ENCODE measurements at places on chromosomes 5 and 9. TPM values are rescaled to one million over a fixed set of nuclear protein-coding genes. Genes with fewer than 3 reads are reported as not detected.
A peak's percentile ranks its signal among the peaks of the same experiment; 100 is the strongest.

OCLN gene
- total RNA-seq: 0.43 TPM

GRCh38 chr9:137077758-137078693, 709 bp downstream of the UAP1L1 start:
- no peak for DNase-seq

DNA sequence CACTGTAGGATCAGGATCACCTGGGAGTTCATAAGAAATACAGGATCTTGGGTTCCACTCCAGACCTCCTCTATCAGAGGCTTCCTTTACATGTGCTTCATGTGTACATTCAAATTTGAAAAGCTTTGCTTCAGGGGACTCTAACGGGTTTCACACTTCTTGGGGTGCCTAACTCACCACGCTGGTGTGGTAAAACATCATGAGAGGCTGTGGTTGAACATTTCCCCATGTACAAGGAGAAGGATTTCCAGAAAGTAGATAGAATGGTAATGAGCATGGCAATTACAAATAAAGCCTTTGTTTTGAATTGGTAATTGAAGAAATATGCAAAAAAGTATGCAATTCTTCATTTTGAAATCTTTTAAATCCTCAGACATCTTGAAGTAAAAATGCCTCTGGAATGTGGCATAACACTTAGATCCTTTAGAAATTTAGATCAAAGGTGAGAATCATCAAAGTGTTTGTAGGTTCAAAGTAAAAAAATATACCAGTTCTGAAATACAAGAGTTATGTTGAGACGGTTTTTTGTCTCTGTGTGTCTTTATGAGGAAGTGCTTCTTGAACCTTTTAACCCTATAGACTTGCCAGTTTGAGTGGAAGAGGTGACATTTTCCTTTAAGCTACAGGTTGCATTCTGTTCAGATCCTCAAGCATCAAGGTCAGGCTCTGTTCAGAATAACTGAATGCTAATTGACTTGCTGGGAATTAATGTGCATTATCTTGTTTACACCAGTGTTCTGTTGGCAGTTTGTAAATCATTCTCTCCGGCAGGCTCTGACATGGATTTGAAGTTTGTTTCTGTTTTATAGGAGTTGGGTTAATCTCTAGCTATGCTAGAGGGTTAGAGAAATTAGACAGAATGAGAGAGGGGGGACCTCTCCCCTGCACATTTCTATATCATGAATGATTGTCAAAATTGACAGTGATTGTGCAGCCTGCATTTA, 415.3 kb downstream of the MAN2A1 start:
- DNase-seq: no peak

- DNase-seq: no peak
Measured at GRCh38 chr5:60538955-60539866, 160.8 kb downstream of the DEPDC1B start.

GRCh38 chr5:3217771-3218495, 377.7 kb upstream of the IRX1 start:
- DNase-seq: no peak

DNA sequence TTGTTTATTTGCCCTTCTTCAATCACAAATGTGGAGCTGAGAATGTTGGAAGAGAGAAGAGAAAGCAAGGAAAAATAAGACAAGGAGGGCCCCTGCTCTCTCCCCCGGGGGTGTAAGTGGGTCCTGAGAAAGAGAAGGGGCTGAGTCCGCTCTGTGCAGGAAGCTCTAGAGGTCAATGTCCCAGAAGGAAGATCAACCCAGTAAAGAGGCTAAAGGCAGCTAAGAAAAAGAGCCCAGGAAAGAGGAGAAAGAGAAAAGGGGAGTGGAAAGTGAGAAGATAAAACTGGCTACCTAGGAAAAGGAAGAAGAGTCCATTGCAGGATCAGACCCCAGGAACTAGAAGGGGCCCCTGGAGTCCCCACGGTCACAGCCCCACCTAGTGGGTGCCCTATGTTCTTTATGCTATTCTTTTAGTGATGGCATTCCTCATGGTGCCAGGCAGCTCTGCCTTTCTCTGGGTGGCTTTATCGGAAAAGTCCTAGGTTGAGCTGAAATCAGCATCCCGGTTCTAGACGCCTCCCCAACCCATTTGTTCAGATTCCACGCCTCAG, 583.4 kb downstream of the ACTL7B start:
- peak; percentile 72 for DNase-seq

DNA sequence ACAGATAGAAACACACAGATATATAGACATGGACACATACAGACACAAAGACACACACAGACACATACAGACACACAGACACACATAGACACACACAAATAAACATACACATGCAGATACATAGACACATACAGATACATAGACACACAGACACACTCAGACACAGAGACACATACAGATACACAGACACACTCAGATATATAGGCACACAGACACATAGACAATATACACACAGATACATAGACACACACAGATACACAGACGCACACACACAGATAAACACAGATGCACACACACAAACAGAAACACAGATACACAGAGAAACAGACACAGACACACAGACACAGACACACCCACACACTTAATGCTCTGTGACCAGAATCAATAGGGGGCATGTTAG, 156.8 kb downstream of the IRX2 start:
- DNase-seq: no peak

GRCh38 chr9:97437051-97437600, 25.2 kb downstream of the TDRD7 start:
- no peak for DNase-seq

- DNase-seq: no peak
Measured at GRCh38 chr9:132030626-132031325, 48.9 kb downstream of the MED27 start.

- DNase-seq: no peak
Measured at GRCh38 chr5:35644543-35644942, 26.9 kb downstream of the SPEF2 start.

Data from fibroblast of villous mesenchyme (primary cell).